Stimulated activated CD4-positive, alpha-beta T cell treated with anti-CD3 and anti-CD28 coated beads, Interleukin-2, amount 100 ng/mL, for 48 hours (primary cell): ENCODE measurements at places on chromosomes 1 and 21.

- DNase-seq = peak; percentile 41
These were observed at the start of gene NTRK1 for GRCh38 chr1:156860628-156861423. NTRK1 (plus strand) TSS chr1:156860865; CDS start chr1:156860935, 70 bp downstream.

- DNase-seq = no peak
These were observed 23.8 kb downstream of the RPS27 start for GRCh38 chr1:154014154-154014907.

GRCh38 chr1:27600498-27601175 lies 3.3 kb downstream of the AHDC1 start:
- DNase-seq = no peak

DNA sequence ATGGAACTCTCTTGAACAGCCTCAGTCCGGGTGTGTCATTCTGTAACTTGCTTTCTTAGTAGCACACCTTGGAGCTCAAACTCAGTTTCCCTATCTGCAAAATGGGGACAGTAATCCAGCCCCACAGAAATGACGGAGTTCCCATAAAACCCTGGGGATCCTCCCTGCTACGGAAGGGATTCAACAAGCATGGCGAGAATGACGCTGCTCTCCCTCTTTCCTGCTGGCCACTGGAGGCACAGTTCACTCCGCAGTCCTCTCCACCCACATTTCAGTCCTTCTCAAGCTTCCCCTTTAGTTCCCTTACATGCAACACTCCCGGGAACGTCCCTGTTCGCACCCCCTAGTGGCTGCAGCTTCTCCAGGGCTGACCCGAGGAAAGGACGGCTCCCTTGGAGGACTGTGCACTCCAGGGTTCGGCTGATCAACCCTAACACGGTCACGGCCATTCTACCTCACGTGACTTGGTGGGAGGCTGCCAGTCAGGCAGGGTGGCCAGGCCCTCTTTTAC lies 20.6 kb downstream of the RUNX3 start:
- DNase-seq = no peak

DNA sequence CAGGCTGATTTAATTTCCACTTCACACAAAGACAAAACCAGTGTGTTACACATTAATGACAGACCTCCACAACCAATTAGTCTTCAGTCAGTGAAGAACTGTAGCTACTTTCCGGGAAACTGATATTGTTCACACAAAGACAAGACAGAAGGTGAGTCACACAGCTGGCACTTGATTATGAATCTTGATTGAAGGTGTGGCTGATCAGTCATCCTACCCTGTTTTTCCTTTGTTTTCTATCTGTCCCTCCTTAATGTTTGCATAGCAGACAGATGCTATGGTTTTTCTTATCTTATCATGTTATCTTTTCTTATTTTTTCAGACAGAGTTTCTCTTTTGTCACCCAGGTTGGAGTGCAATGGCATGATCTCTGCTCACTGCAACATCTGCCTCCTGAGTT lies 185.1 kb upstream of the GREM2 start:
- DNase-seq = no peak

DNA sequence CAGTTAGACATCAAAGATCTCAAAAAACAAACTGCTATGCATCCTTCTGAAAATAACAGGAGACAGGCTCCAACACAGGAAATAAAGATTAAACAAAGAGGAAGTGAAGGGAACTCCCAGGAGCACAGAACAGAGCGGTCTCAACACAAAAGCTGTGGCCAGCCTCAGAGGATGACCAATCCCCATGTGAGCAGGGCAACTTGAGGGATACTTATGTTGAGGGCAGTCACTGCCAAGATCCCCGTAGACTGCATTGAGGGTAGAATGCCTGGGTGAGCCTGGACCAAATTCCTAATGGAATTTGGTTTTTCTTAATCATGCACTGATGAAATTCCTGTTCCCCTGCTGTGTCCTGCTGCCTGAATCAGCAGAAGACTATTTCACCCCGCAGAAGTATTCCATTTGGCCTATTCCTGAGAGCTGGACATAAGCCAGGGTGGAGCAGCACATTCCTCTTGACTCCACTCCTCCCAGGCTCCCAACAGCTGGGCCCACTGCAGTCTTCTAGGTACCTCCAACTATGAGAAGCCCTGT lies 49.0 kb downstream of the JAK1 start:
- no peak for DNase-seq

DNA sequence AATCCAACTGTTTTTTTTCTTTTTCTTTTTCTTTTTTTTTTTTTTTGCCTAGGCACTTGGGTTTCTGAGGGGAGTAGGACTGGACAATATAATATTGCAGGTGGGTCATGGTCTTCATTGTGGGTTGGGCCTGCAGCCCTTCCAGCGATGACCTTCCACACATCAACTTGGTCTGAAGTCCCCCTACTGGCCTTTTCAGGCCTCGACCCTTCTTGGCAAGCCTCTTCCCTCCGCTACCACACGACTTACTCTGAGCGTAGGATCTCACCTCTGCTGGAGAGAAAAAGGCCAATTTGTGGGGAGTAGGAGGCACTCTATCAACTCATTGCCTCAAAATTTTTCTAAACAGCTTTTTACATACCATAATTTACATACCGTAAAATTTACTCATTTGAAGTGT lies 51.1 kb upstream of the GRIK3 start:
- no peak for DNase-seq

DNA sequence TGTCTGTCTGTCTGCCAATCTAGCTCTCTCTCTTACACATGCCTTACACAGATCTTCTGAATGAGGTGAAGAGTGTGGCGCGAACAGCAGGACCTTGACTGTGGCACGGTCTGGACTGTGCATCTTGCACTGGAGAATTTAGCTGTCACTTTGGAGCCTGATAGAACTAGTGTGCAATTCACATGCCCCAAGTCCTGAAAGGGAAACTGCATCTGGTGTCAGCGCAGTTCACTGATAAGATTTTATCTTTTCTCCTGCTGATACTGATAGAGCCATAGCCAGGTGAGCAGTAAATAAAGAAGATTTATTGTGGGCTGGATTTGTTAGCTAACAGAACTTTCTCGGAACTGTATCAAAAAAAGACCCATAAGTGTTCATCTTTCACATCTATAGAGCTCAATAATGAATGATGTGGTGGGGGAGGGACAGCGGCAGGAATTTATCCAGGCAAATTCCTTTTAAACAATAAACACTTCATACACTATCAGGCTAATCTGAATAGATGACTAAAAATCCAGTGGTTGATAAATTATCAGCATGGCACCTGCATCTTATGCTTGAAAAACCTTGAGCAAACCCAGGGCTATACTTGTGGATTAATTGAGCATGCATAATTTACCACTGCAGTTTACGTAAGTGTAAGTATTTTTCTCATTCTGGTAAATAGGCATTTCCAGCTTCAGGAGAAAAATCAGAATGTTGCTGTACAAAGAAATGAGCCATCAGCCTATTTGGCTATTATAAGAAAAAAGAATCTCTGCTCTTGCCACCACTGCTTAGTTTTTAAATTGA lies 104.1 kb downstream of the NTNG1 start:
- DNase-seq = no peak
